ENCODE measurements at places on chromosomes 5 and 9.

- DNase-seq, result no peak
These were observed 19.3 kb downstream of the PGGT1B start for GRCh38 chr5:115243412-115243811.

DNA sequence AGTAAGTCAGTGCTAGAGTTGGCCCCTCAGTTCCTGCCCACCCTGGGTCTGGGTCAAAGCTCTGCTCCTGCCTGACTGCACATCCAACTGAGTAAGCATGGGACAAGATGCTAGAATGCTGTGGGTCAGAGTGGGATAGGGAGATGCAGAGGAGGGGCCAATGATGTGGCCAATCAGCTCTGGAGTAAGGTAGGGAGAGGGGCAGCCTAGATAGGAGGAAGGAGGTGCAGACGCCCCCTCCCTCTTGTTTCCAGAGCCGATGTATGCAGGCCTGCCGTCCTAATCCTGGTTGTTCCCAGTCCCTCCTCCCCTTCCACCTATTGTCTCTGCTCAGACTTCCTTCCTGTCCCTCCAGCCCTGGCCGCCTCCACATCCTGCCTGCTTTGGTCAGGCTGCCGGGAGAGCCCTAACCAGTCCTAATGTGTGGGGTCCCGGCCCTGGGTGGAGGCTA lies 1.3 kb downstream of the ARAP3 start:
- DNase-seq, result no peak

DNA sequence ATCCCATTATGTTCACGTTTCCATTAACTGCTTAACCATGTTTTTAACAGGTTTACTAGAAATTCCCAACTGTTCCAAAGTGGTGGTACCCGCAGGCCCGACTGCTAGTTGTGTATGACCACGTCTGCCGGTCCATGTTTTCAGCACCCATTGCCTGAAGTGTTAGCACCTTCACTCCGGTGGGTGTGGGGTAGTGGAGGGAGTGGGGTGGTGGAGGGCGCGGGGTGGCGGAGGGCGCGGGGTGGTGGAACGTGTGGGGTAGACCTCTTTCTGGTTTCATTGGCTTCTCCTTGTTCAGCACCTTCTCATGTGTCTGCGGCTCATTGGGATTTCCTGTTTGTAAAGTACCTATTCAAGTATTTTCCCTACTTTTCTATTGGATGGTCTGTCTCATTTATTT lies 37.7 kb downstream of the TPPP start:
- no peak for DNase-seq

DNA sequence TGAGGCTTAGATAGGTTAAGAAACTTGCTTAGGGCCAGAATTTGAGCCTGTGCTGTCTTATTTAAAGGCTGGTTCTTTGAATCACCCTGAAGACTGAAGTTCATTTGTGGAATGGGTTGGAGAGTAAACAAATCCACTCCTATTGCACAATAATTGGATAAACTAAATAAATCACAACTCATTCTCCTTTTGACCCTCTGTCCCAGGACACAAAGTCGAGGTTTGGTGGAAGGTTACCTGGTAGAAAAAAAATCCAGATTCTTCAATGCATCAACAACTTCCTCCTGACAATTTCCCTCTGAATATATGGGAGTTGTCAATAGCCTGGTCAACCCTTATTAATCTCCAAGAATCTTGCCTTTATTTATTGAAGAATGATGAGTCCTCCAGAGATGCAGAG lies 28.9 kb downstream of the TBC1D2 start:
- DNase-seq, result no peak

- DNase-seq, result no peak
These were observed 75.4 kb downstream of the STK32A start for GRCh38 chr5:147310059-147310704.

GRCh38 chr9:106298997-106299396 lies 564.0 kb upstream of the ZNF462 start:
- DNase-seq, result no peak

- no peak for DNase-seq
These were observed 32.4 kb upstream of the WDR5 start for GRCh38 chr9:134103391-134103998.

- DNase-seq, result no peak
These were observed 14.6 kb upstream of the TRAF1 start for GRCh38 chr9:120941046-120941770.

- no peak for DNase-seq
These were observed 478.5 kb downstream of the RAB3C start for GRCh38 chr5:59061377-59061776.

GRCh38 chr9:87076825-87077224 lies 129.5 kb upstream of the GAS1 start:
- DNase-seq, result no peak

DNA sequence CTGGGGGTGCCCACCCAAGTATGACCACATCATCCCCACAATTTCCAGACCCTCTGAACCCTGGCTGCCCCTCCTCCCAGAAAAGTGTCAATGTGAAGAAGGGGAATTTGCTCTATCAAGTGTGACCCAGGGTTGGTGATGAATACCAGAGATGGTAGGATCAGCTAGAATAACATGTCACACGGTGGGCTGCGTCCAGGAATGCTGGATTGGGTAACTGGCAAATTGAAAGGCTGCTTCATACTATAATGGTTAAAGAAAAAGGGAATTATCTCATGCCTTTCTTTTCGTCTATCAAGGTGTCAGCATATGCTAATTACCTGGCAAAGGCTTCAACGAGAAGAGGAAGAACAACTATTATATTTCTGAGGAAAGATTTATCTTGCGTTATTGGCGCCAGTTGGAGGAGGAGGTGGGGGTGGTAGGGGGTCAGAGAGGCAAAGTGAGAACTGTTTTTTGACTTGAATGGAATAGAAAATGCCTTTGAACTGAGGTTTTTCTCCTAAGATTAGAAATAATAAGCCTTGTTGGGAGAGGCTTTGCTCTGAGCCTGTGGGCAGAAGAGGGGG lies 27.8 kb upstream of the ARAP3 start:
- DNase-seq, result no peak
